CD4-positive, alpha-beta T cell treated with Interleukin-17A for 1 hour (primary cell): ENCODE measurements at places on chromosomes 2 and 18.

DNA sequence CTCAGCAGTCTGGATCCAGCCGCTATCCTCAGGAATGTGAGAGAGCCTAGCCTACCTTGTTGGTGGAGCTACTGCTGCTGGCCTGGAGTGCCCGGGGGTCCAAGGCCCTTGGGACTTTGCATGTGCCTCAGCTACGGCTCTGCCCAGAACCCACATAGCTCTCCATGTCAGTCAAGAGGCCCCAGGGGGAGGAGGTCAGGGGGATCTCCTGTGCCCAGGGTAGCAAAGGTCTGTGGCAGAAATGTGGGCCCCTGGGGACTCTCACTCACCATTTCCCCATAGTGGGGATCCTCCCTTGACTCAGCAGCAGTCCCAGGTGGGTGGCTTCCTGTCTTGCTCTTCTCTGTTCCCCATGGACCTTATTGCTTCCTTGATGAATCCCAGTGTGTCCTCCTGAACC lies 342.7 kb upstream of the CHAC2 start:
- no peak for DNase-seq

GRCh38 chr2:194616334-194616733 lies 1040.7 kb upstream of the SLC39A10 start:
- DNase-seq: no peak

GRCh38 chr2:226515344-226516055 lies 284.1 kb downstream of the IRS1 start:
- DNase-seq: no peak

- DNase-seq: no peak
Measured at GRCh38 chr2:88211003-88211808, 41.1 kb downstream of the THNSL2 start.

DNA sequence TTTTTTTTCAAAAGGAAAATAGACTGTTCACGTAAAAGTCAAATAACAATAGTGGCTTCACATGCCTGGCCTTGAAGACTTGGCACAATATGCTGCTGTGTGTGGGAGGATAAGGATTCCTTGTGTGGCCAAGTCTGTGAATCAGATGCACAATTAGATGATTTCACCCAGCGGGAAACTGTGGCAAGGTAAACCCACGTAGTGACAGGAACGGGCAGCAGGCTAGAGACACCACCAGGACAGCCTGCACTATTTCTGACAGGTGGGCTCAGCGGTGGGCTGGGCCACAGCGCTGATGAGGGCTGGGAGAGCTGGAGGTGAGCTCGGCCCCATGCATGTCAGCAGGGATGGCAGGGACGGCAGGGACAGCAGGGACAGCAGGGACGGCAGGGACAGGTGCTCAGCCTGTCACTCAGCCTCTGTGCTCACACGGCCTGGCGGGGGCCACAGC lies 21.6 kb downstream of the SNORC start:
- no peak for DNase-seq
